Effector CD8-positive, alpha-beta T cell (primary cell): ENCODE measurements at places on chromosomes 3 and 15.

- DNase-seq, result no peak
Measured at GRCh38 chr15:84715441-84716035, 401 bp downstream of the SEC11A start.

GRCh38 chr15:68984586-68984985, 29.9 kb upstream of the NOX5 start:
- DNase-seq, result no peak

DNA sequence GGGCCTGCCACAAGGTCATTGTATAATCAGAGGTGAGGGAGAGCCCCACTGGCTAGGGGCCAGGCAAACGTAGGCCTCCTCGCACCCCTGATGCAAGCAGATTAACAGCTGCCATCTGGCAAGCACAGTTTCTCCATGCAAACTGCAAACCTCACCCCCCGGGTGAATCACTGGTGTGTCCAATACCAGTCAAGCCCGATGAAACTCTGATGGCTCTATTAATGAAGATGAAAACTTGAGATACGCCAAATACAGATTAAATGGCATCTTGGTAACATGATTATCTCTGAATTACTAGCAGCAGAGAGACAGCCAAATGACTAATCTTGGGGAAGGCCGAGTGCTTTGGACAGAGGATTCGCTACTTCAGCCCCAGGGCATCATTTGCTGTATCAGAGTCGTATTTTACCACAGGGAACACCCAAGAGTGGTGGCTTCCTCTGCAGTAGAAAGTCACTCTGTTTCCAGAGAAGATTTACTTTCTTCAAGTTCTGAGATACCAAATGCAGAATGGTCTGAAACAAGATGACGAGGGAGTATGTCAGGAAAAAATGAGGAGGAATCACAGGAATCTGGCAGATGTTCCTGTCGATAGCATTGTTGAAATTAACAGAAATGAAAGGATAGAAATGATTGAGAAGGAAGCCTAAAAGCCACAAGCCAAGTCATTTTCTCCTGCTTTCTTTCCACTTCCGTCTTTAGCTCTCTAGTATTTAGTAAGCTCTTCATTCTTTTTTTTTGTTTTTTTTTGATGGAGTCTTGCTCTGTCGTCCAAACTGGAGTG, 96.2 kb upstream of the NR2F2 start:
- DNase-seq, result no peak

DNA sequence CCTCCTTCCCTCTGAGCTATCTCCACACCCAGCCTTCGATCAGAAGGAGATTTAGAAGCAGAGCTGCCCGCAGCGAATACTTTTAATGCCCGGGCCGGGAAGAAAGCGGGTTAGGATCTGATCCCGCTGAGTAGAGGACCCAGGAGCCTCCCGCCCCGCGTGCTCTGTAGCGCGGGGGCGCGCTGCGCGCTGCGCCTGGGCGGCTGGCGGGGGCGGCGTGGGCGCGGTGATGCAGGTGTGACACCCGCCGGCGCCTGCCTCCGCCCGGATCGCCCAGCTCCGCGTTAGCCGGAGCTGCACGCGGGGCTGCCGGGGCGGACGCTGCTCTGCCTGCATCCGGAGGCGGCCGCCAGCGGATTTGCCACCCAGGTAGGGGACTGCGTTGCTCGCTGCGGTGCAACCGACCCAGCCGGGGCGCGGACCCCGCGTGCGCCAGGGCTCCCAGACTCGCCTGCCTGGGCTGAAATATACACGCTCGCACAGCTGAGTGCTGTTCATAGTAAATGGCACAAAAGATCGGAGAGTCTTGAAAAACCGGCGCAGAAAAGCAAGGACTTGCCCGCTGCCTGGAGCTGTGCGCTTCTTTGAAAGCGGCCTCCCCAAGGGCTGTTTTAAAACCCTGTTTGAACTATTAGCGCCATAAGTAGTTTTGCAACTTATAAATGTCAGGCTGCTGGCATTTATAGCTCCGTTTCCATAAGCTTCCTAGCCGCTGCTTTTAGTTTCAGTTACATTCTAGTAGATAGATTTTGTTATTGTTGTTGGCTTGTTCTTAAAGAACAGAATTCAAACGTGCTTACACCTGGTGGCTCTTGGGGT, at the start of gene SV2B:
TSS of gene SV2B (plus strand) at position 263 of the 819 bp plus-strand sequence. CDS start 126,007 bp downstream, outside the sequence.
- no peak for DNase-seq

DNA sequence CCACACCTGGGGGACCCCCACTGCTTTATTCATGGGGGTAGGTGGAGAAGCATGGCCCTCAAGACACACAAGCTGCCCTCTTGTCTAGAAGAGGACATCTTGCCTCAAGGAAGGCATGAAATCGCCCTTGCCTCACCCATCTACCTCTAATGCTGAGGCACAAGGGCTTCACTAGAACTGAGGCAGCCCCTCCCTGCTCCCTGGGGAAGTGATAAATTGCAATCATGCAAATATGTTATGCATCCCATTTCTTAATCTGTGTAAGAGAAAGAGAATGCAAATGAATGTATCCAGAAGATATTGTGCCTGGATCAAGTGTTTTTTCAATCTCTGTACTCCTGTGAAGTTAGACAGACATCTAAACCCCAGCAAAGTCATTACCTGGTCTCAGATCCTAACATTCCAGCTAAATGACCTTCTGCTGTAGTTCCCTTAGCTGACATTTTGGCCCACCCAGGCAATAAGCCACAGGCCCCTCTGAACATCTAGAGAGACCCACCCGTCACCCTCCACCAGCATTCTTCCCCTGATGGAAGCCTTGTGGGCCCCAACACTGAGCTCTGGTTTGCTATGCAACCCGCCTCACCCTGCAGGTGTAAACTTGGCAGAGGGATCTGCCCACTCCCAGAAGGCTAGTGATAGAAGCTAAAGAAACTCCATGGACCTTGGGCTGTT, 53.8 kb downstream of the FAM174B start:
- no peak for DNase-seq

GRCh38 chr15:40974879-40975278, 21.6 kb downstream of the CHAC1 start:
- DNase-seq, result no peak

DNA sequence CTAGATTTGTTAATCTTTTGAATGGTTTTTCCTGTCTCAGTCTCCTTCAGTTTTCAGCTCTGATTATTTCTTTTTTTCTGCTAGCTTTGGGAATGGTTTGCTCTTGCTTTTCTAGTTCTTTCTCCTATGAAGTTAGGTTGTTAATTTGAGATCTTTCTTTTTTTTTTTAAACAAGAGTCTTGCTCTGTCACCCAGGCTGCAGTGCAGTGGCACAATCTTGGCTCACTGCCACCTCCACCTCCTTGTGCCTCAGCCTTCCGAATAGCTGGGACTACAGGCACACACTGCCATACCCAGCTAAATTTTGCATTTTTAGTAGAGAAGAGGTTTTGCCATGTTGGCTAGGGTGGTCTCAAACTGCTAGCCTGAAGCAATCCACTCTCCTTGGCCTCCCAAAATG, 56.7 kb downstream of the UQCC5 start:
- no peak for DNase-seq

DNA sequence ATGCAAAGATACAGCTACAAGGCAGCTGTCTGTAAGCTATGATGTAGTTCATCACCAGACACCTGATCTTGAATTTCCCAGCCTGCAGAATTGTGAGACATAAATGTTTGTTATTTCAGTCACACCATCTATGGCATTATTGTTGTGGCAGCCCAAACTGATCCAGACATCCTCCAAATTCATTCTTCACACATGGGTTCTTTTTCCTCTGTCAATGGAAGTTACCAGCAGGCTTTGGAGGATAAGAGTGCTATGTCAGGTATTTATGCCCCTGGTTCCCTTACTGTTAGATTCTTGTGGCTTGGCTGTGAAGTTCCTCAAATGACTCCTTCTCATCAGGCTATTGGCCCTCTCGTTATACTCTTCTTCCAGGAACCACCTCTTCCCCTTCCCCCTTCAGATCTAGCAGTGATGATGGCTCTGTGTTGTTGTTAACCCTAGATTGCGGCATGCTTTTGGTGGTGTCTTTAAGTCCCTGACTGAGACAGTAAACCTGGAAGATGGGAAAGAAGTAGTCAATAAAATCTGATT, 91.0 kb upstream of the CHMP2B start:
- DNase-seq, result no peak
